ENCODE measurements at places on chromosomes 1 and 21.

GRCh38 chr1:88877382-88877825 lies 14.0 kb downstream of the GTF2B start:
- no peak for DNase-seq

- no peak for DNase-seq
These were observed 11.4 kb downstream of the SLC45A3 start for GRCh38 chr1:205668951-205669340.

- DNase-seq, result no peak
These were observed 87.4 kb downstream of the GREM2 start for GRCh38 chr1:240524356-240525069.

- DNase-seq, result no peak
These were observed 47.4 kb downstream of the CAMTA1 start for GRCh38 chr1:6832531-6833188.

DNA sequence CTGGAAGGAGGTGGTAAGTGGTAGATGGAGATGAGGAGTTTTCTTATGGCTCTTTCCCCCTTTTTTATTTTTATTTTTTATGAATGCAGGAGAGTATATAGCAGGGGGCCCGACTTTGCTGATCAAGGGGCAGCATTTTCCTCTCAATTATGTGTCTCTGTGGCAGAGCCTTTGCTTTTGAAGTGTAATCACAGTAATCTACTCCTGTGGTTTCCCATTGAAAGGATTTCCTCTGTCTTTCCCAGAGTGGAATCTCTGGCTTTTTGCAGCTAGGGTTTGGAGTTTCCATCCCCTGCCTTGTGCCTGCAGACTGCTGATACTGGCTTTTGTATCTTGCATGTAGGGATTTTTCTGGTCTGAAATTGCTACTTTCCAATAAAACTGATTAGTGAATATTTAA lies 29.1 kb downstream of the ARID1A start:
- no peak for DNase-seq

DNA sequence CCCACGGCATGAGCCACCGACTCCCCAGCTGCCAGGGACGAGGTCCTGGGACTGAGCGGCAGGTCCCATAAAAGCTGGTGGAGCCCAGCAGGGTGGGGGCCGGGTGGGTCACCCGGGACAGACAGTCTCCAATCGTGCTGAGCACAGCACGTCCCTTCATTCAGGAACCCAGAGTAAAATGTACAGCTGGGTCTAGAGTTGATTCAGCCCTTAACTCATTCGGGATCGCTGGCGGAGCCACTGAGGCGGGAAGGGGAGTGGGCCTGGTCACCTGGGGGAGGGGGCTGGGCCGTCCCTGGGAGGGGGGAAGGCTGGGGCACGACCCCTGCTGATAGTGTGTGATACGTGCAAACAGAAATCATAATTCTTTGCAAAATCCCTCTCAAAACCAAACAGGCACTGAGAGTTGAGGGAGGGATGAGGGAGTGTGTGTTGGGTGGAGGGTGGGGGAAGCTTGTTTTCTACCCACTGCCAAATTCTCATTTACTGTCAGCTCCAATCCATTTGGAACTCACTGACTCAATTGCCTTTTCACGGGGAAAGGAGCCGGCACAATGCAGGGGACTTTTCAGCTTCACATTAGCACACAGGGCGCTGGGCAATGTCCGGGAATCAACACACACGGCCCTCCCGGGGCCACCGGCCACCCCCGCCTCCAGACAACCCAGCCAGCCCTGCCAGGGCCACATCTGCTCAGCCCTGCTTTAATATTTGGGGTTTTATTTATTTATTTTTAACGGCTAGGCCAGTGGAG lies 13.8 kb downstream of the CASZ1 start:
- DNase-seq, result no peak
